ENCODE measurements at places on chromosomes 7 and 10. TPM values are rescaled to one million over a fixed set of nuclear protein-coding genes. Genes with fewer than 3 reads are reported as not detected.

Gene PNLIPRP1
- not detected for total RNA-seq

- no peak for DNase-seq
Measured at GRCh38 chr7:6276911-6277408, 4.5 kb upstream of the CYTH3 start.

DNA sequence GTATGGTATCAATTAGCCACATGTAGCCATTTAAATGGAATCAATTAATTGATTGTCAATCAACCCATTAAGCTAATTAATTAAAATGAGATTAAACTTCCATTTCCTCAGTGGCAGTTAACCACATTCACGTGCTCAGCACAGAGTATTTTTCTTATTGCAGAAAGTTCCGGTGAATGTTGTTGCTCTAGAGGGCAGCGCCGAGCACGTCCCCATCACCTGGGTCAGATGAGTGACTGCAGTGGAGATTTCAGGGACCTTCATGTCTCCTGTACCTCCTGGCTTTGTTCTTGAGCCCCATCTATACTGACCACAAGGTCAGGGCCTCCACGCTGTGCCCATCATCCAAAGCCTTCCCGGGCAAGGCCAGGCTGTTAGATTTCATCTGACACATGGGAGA is 168.8 kb upstream of the MKI67 start:
- DNase-seq, result peak; percentile 70

DNA sequence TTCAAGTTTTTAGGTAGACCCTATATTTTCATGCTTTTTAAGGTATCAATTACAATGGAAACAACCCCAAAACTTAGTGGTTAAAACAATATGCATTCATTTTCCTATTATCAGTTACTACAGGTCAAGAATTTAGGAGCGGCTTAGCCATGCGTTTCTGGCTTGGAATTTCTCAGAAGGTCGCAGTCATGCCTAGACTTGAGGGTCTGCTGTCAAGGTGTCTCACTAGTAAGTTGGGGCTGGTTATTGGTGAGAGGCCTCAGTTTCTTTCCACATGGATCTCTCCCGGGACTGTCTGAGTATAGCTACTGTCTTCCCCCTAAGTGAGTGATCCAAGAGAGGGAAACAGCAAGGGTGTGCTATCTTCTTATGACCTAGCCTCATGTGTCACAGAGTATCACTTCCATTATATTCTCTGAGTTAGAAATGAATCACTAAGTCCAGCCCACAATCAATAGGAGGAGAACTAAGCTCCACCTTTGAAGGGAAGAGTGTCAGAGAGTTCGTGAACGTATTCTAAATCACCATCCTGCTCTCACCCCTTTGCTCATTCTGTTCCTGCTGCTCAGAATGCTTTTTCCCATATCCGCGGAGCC is 80.5 kb downstream of the RTKN2 start:
- no peak for DNase-seq

GRCh38 chr7:80287400-80288174 is 153.0 kb downstream of the GNAI1 start:
- DNase-seq, result no peak

DNA sequence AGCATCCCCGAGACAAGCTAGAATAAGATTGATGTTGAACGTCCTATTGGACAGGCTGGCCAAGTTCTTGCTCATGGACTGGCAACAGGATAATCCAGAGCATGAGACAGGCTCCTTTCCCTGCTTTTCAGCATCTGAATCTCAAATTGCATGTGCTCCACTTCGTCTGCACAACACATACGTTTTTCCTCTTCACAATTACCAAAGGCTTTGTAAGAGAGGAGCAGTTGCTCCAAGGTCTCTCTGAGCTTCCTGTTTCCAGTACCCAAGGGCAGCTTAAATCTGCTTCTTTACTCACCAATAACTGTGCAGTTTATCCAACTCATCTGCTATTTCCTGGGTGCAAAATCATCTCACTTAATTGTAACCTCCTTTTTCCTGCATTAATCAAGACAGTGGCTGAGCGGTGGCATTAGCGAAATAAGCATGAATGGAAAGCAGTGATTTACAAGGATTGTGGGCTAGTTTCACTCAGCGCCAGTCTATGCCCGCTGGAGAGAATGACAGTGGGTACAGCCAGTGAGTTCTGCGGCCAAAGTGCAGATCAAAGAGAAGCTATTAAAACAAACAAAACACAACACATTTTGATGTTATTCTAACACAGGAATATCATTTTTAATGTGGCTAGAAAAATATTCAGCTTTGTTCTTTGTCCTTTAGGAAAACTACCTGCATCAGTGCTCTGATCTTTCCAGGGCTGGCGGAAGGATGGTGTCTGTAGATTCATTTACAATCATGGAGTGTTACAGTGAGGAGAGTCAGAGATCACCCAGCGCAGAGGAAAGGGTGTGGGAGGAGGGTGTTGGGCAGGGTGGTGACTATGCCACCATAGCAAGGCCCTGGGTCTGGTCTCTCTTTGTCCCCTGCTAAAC is 79.8 kb downstream of the CHN2 start:
- no peak for DNase-seq

GRCh38 chr10:14654821-14655382 is 119.8 kb downstream of the FAM107B start:
- DNase-seq, result no peak

Gene ARHGEF35
- total RNA-seq, result 1.4 TPM

GRCh38 chr10:118407777-118408176 is 65.7 kb upstream of the FAM204A start:
- peak; percentile 17 for DNase-seq
